ENCODE measurements at places on chromosomes 7 and 10.

- DNase-seq = peak; percentile 69
Observed at GRCh38 chr10:101779544-101780186, 3.6 kb downstream of the NPM3 start.

GRCh38 chr7:132142006-132142405 lies 434.3 kb downstream of the PLXNA4 start:
- no peak for DNase-seq

DNA sequence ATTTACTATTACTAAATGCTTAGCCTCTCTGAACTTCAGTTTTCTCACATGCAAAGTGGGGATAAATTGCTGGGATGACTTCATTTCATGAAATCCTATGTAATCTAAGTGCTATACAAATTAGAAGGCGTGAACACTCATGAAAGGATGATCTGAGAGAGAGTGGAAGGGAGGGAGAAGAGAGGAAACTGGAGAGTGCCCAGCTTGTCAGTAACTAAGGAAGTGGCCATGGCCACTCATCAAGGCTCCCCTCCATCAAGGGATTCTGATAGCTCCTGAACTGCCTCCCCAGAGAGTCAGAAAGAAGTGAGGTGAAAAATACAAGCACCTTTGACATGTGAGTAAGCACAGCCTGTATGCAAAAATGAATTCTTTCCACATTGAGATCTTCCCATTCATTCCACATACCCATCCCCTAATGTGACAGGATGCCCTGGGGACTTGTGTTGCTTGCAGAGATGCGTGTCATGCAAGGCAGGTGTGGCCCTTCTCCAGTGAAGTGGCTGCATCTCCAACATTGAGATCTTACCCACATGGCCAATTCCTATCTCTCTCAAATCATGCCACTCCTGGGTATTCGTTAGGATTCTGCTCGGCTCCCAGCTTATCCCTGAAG lies 76.5 kb upstream of the ITPRID1 start:
- no peak for DNase-seq

DNA sequence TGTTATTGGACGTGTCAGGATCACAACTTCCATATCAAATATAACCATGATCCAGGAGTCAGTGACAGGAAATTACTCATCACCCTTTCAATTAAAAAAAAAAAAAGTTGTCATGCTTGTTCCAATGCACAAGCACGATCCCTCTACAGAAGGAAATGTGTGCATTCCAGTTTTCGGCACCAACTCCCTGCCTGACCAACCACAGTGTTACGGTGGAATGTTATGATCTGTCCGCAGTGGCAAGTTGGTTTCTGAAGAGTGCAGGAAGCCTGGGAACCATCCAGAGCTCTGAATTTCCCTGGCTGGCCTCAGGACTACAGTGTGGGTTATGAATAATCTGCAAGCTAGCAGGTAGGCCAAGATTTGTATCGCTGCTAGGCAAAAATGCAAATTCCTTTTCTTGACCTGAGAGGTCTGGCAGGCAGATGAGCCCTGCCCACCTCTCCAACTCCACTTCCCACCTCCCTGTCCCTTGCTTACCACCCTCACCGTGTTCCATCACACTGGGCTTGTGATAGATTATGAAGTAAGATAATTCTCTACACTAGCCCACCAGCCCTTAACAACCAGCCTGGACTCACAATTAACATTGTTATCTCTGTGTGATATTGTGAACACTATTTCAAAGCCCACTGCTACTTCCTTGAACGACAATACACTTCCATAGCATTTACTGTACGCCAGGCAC lies 20.4 kb downstream of the FRMPD2 start:
- DNase-seq = no peak

DNA sequence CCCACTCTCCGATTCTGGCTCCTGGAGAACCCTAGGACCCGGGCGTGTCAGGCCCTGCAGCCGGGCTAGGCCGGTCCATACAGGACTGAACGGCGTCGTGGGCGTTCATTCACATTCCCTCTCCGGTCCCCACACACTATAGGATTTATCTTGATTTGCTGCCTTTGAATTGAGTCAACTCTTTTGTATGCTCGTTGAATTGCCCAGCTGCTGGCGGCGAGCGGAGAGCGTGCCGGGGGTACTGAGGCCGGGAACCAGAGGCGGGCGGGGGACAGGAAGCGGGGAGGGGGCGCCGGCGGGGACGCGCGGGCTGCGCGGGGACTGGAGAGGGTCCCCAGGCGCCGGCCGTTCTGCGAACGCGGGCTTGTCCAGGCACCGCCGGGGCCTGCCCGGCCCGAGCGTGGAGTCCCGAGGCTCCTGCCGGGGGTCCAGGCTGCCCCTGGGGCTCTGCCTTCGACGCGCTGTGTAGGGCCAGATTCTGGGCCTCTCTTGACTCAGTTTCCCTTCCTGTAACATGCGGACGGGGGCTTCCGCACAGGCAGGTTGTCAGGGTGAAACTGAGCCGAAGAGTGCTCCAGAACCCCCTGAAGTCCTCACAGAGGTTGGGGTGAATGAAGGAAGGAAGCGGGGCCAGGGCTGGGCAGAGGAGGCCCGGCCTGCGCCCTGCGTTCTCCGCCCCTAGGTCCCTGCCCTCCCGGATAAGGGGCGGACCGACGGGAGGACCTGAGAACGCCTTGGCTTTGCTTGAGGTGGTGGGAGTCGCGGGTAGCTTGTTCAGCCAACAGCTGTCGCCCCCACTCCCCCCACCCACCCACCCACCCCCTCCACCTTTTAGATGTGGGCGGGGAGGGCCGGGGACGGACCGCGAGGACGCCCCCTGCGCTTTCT lies 769 bp upstream of the ELFN1 start:
- DNase-seq = no peak

DNA sequence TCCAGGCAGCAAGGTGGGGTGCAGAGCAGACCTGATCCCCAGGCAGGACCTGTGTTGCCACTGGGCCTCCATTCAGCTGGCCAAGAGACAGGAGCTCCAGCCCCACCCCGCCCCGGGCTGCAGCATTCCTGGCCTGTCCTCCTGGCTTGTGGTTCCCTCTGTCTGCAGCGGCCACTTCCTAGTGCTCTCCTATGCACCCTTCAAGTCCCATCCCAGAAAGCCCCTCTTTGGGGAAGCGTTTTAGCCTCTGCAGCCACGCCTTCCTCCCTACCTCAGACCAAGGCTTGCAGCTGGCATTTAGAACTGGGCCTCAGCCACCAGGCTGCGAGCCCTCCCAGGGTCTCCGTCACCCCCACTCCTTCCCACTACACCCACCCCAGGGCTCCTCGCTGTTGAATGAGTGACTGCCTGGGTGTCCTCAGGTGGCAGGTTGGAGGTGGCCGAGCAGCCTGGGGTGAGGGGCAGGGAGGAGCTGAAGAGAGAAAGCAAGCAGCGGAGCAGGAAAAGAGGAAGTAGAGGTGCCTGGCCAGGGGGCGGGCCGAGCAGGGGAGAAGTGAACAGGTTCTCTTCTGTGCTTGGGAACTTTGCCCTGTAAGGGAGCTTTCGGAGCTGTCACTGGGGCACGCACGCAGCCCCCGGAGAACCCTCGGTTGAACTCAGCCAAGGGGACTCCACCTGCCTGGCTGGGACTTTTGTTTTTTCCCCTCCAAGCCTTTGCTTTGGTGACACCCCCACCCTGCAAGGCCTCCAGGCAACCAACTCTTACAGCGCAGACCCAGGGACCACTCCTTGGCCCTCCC lies 109.1 kb upstream of the TNRC18 start:
- DNase-seq = no peak

- no peak for DNase-seq
Observed at GRCh38 chr7:73519867-73520672, 2.0 kb downstream of the BAZ1B start.

GRCh38 chr10:44971935-44972757 lies 6.5 kb downstream of the DEPP1 start:
- no peak for DNase-seq

DNA sequence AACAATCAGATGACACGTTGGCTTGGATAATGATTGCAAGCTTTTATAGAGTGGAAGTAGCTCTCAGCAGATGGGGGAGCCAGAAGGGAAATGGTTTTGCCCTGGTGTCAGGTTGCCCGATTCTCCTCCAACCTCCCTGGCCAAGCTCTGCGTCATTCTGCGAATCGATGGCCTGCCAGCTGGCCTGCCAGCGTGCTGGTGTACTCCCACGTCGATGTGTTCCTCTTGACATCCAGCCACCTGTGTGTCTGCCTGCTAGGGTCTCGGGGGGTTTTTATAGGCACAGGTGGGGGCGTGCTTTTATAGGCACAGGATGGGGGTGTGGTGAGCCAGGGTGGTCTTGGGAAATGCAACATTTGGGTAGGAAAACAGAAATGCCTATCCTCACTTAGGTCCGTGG lies 4.6 kb downstream of the NET1 start:
- DNase-seq = no peak

- no peak for DNase-seq
Observed at GRCh38 chr10:112898540-112899390, 51.3 kb upstream of the TCF7L2 start.

- DNase-seq = no peak
Observed at GRCh38 chr10:59724098-59724938, 14.7 kb upstream of the SLC16A9 start.

DNA sequence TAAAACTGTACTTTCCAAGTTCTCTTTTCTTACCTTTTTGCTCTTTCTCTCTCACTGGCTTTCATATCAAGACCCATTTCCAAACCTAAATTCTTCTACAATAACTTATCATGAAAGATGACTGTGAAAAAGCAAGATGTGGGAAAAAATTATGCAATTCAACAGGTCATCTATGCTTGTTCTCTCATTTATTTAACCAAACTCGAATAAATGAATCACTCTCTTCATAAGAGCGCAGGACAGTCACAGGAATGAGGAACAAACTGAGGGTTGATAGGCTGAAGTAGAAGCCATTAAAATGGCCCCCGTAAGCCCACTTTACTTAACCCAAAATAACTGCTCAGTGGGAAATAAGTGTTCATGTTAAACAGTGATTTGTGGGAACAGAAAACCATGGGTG lies 1289.7 kb upstream of the SORCS1 start:
- DNase-seq = no peak

GRCh38 chr7:45922810-45923209 lies 1.7 kb upstream of the IGFBP3 start:
- no peak for DNase-seq

GRCh38 chr7:1859266-1860035 lies 189.4 kb downstream of the ELFN1 start:
- no peak for DNase-seq

DNA sequence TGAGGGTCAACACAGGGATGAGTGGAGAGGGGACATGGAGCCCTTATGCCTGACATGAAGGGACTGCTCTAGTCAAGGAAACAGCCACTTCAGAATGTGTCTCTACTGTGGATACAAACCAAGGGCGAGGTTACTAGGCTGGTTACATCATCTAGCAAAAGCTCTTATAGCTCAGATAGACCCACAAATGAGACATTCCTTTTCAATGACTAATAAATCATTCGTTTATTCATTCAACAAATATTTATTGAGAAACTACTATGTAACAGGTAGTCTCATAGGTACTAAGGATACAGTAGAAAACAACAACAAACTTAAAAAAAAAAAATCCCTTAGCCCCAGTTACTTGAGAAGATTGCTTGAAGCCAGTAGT lies 219.5 kb downstream of the KIAA1217 start:
- DNase-seq = no peak

DNA sequence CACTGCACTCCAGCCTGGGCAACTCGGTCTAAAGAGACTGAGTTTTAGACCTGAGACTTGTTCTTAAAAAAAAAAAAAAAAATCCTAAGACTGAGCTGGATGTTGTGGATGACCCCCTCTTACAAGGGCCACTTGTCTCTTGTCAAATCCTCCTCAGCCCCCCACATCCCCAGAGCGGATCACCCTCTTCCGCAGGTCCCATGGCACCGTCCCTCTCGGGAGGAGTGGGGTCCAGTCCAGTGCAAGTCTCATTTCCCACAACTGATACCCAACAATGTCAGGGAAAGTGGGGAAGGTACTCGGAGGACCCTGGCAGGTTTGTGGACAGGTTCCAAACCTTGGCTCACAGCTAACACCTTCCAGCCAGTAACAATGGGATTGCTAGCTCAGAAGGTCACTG lies 100.3 kb downstream of the ELFN1 start:
- no peak for DNase-seq

DNA sequence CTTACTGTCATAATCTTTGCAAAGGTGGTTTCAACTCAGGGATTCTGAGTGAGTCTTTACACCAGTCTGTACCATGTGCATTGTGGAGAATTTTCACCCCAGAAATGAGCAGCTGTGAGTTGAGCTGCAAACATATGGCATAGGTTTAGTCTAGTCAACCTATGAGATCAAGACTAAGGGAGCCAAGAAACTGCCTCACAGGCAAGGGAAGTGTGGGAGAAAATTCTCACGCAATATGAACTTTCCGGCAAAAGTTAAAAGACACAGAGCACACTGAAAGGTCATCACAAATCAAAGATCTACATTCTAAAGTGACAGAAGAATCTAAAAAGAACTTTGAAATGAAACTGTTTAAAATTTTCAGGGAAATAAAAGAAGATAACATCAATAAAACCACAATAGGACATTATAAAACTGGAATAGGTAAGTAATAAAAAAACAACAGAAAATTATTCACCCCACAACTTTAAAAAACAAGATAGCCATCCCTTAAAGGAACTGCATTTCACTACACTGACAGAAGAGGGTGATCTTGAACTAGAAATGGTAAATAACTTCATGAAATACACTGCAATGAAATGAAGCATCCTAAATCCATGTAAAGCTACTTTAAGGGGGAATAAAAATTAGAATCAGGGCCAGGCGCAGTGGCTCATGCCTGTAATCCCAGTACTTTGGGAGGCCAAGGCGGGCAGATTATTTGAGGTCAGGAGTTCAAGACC lies 63.5 kb downstream of the LGI1 start:
- no peak for DNase-seq

GRCh38 chr7:116451957-116452729 lies 47.4 kb upstream of the CAV2 start:
- no peak for DNase-seq

DNA sequence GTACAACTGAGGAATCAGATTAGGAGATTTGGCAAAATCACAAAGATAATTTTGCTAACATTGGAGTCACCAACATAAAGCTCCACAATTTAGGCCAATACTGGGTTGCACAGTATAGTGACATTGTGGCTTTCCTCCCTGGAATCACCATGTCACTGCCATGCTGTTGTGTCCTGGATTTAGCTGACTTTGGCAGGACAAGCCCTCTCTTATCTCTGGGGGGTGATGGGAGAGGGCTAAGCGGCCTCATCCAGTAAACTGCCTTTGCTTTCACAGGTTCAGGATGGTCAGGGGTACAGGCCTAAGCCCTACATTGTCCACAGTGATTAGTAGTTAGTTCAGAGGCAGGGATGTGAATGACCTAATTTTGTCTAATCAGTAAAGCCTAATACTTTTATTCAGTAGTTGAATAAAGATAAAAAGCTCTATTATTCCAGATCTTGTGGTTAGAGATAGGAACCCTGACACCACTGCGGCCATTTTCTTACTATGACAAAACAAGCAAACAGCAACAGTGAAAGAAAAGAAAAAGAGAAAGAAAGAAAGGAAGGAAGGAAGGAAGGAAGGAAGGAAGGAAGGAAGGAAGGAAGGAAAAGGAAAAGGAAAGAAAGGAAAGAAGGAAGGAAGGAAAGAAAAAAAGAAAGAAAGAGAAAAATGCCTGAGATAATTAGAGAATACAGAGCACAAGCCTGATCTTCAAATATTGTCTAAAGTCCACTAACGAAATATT lies 140.1 kb downstream of the ETV1 start:
- DNase-seq = no peak
